Pons (tissue), 1 donor: ENCODE measurements at places on chromosomes 12 and 14.
A peak's percentile ranks its signal among the peaks of the same experiment; 100 is the strongest.

DNA sequence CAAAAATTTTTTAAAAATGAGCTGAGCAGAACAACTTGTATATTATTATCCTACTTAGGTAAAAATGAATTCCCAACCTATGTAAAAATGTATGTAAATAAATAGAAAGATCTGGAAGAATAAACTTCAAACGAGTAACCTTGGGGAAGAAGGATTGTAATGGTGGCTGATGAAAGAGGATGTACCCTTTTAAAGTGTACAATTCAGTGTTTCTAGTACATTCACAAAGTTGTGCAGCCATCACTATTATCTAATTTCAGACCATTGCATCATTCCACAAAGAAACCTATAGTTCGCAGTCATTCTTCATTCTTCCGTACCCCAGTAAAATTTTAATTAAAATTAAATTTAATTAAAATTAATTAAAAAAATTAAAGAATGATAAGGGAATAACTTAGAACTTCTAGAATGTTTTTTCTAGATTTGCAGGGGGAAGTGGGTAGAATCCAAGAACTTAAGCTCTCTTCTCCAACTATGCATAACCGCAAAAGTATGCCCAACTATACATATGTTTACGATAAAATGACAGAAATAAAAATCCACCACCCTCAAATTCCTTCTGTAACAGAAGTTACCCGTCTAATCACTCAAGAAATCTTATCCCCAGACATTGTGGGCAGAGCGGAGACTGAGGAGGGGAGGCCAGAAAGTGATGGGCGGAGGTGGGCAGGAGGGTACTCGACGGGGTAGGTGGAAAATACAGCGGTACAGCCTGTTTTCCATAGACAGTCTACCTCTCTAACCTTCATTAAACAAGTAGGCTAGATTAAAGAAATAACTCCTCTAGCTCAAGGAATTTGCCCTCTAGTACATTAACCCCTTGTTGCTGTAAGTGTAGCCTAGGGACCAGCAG lies 921 bp downstream of the DEPDC4 start:
- DNase-seq = no peak

DNA sequence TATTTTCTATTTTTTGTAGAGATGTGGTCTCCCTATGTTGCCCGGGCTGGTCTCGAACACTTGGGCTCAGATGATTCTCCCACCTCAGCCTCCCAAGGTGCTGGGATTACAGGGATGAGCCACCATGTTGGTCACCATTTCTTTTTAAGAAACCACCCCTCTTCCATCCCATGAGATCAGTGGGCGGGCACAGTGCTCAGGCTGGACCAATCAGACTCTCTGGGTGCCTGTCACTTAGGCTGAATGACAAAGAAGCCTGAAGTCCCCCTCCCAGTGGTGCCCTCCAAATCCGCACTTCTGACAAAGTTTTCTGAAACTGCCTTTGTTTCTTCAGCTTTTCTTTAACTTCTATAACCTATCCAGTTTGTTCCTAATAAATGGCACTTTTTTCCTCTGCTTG lies 48.2 kb downstream of the CALM1 start:
- no peak for DNase-seq

DNA sequence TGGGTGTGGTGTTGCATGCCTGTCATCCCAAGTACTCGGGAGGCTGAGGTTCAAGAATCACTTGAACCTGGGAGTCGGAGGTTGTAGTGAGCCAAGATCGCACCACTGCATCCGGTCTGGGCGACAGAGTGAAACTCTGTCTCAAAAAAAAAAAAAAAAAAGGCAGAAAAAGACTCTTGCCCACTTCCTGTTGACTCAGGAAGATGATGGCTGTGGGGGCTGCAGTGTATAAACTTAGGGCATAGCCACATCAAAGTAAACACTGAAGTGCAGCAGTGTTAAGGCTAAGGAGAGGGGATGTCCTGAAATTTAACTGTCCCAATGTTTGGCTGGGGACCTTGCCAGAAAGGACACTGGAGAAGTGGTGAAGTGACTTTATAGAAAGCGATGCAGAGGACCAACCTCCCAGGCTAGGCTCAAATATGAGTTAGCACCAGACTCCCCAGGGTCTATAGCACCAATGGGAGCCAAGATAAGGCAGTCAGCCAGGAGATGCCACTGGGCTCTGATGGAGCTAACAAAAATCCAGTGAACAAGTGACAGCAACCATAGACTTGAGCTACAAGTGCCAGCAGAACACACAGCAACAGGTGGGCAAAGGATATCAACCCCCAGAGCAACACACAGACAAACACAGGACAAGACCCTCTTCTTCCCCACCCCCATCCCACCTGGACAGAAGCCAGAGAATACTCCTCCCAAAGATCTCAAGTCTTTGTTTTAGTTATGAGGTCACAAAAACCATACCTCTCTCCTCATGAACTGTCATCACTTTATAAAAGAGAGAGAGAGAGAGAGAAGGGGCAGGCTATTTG lies 28.0 kb downstream of the NELL2 start:
- no peak for DNase-seq

DNA sequence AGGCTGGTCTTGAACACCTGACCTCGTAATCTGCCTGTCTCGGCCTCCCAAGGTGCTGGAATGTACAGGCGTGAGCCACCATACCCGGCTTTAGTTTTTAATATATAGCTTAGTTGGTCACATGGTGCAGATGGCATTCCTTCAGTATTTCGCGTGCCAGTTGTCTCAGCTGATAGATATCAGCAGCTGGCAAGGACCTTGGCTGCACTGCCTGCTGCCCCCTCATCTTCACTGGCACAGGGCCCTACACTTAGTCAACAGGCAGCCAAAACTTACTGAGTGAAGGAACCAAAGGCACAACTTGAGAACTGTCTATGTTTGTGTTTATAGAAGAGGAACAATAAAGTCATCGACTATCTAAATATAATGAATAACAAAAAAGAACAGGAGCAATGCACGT lies 31.0 kb downstream of the EID3 start:
- no peak for DNase-seq

- DNase-seq = no peak
Measured at GRCh38 chr14:60989599-60989998, 8.6 kb downstream of the SLC38A6 start.

GRCh38 chr12:71639341-71639760 lies 24.3 kb downstream of the ZFC3H1 start:
- peak; percentile 43 for DNase-seq

DNA sequence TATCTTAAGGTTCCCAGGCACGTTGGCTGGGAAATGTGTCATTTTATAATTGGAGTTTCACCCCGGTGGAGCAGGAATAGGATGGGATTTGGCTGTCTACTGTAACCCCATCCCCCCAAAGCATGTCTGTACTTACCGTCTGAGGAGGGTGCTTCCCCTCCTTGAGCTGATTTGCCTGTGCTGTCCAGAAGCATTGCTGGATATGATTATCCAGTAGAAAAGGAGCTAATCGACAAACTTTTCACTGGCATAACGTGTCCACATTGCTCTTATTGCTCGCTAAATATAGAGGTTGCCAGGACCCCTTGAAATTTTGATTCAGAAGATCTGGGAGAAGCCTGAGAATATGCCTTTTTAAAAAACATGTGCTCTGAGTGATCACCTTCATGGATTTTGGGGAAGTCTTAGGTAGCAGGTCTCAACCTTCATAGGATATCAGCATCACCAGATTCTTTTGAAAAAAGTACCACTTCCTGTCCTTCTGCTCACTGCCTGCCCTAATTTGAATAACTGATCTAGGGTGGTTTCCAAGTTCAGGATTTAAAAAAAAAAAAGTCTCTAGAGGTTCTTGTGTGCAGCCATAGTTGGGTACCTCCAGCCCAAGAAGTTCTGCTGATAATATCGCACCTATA lies 80.4 kb upstream of the KCNA1 start:
- DNase-seq = no peak

GRCh38 chr12:70553391-70553859 lies 83.8 kb downstream of the PTPRB start:
- DNase-seq = no peak

DNA sequence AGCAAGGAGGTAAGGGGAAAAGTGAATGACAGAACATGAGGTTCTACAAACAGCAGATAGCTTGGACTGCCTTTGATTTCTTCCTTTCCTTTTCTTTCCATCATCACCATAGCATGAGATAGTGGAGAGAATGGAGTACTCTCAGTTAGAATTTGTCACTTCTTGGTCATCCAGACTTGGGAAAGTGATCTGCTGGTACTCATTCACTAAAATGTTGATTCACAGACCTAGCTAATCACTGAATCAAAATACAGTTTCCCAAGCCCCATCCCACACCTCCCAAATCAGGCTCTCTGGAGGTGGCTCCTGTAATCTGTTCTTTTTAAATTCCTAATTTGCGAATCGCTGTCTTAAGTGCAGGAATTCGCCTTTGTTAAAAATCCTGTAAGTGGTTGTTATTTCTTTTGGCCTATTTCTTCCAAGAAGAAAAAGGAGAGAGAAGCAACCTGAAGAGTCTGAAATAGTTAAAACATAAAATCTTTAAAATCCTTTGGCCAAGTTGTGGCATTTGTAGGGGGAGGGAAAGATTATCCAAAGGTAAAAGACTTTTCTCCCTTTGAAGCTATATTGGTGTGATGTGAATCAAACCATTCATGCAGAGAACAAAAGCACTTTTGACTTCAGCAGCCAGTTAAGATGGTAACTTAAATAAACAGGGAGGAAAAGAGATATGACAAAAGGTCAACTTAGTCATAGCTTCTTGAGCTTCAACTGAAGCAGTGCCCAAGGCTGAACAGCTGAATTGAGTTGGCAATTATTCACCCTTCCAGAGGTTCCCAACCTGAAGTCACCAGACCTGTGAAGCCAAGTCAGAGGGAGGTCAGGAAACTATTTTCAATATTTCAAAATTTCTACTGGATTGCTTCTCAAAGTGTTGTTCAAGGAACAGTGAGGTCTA lies 255.1 kb upstream of the KRR1 start:
- peak; percentile 50 for DNase-seq

- DNase-seq = no peak
Measured at GRCh38 chr12:54977857-54978256, 6.7 kb downstream of the TESPA1 start.

- DNase-seq = no peak
Measured at GRCh38 chr12:98418357-98419075, 96.9 kb upstream of the TMPO start.

GRCh38 chr12:129071362-129071761 lies 218.1 kb downstream of the GLT1D1 start:
- no peak for DNase-seq

- DNase-seq = no peak
Measured at GRCh38 chr12:80710727-80711449, 3.5 kb downstream of the MYF6 start.

- DNase-seq = no peak
Measured at GRCh38 chr14:38310420-38310995, 54.6 kb upstream of the CLEC14A start.

- no peak for DNase-seq
Measured at GRCh38 chr12:11684393-11684792, 34.9 kb downstream of the ETV6 start.

GRCh38 chr12:99455350-99456035 lies 192.1 kb upstream of the GARIN6 start:
- DNase-seq = no peak

DNA sequence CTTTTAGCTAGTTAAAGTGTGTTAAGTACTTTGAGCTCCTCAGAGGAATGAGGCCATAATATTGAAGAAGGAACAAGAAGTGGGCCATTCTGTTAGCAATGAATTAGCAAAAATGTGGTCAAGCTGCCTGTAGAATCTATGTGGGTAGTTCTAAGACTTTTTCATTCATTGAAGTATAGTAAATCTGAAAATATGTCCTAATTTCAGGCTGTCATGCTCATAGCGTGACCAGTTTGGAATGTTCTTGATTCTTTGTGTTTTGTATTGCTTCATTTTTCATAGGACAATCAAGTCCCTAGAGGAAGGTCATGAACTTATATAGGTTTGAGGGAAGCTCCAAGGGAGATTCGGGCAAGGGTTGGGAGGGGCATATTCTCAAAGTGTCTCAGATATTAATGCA lies 11.4 kb downstream of the ATP23 start:
- DNase-seq = no peak

DNA sequence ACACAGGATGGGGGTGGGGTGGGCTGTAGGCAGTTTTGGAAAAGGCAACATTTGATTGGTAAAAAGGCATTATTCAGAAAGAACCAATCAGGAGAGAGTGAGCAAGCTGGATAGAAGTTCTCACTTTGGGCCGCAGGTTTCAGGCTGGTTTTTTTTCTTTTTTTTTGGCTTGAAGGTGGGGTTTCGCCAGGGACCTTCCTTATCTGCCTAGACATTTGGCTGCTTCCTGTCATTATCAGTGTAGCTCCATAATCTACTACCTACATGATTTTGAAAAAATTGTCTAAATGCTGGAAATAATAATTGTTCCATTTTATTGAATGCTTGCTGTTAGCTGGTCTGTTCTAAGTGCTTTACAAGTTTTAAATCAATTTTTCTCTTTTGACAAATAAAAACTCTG lies 649.0 kb downstream of the TMTC2 start:
- DNase-seq = no peak

DNA sequence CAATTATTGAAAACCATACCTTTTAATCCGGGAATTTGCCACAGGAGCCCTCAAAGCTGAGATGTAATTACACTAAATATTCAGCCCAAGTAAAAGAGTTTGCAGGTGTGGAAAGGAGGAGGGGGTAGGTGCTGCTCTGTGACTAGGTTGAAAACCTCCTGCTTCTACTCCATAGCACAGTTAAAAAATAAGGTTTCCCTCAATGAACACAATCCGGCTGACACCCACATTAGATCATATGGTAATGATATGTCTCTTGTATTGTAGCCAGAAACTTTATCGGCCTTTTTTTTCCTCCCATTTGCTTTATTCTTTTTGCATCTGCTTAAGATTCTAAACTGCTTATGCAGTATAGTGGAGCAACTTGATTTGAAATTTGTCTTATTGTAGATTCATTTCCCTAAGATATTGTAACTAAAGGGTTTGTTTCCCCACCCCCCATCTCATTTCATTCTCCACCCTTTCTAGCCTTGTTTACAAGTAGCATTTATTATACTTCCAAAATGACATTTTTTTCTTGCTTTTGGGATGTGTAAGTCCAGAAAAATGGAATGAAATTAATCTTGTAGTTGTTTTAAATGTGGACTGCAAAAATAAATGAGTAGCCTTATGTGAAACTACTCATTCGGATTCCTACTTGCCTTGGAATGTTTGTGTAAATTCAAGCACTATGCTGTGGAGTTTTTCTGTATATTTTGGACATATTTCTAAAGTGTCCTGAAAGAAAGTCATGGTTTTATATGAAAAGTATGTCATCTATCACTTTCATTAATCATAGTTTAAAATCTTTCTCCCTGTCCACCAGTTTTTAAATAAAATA lies at the start of gene DCN:
Gene DCN, minus strand, starts transcription at position 182 of the 820 bp plus-strand sequence. CDS start 4,265 bp downstream, outside the sequence.
- DNase-seq = no peak

GRCh38 chr12:59874781-59875180 lies 279.0 kb downstream of the SLC16A7 start:
- DNase-seq = no peak
